ENCODE measurements at places on chromosomes 16 and 17. TPM values are rescaled to one million over a fixed set of nuclear protein-coding genes. Genes with fewer than 3 reads are reported as not detected.
A peak's percentile ranks its signal among the peaks of the same experiment; 100 is the strongest.

GRCh38 chr16:12758031-12758669, 45.5 kb downstream of the CPPED1 start:
- DNase-seq = no peak

DNA sequence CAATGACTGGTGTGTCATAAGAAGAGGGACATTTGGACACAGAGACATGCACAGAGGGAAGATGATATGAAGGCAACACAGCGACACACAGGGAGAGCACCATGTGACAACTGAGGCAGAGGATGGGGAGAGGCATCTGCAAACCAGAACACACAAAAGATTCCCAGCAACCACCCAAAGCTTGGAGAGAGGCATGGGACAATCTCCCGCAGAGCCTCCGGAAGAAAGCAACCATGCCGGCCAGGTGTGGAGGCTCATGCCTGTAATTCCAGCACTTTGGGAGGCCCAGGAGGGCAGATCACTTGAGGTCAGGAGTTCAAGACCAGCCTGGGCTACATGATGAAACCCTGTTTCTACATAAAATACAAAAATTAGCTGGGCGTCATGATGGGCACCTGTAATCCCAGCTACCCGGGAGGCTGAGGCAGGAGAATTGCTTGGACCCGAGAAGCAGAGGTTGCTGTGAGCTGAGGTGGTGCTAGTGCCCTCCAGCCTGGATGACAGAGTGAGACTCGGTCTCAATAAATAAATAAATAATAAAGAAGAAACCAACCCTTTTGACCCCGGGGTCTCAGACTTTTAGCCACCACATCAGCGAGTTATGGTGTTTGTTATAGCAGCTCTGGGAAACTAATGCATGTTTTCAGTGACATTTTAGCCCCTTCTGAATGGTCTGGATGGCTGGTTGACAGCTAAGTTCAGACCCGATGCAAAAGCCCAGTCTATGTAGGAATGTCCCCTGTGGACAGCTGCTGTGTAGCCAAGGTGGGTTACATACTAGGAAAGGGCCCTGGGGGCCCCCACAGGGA, 13.8 kb upstream of the PLCG2 start:
- no peak for DNase-seq

DNA sequence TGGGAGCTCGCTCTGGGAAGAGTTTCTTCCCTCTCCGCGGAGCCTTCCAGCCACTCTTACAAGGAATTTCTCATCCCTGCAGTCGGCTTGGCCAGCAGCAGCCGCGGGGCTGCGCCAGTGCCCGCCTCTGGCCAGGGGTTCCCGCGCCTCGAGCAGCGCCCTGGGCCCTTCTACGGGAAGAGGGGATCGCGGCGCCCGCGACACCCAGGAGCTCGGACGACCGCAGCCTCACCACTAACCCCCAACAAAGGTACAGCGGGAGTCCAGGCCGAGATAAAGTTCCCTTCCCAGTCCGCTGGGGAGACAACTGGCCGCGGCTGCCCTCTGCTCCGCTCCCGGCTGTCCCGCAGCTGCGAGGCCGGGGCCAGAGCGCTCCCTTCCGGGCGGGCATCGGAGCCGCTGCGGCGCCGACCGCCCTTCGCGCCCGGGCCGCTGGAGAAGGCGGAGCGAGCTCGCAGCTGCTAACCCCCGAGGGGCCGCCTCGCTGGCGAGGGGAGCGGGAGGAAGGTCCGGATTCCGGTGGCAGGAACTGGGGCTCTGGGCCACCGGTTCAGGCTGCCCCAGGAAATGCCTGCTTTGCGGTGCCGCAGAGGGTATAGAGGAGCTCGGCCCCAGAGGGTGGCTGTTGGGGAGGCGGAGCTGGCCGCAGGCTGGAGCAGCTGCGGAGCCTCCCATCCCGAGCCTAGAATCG, 3.6 kb upstream of the HS3ST3B1 start:
- DNase-seq = no peak

DNA sequence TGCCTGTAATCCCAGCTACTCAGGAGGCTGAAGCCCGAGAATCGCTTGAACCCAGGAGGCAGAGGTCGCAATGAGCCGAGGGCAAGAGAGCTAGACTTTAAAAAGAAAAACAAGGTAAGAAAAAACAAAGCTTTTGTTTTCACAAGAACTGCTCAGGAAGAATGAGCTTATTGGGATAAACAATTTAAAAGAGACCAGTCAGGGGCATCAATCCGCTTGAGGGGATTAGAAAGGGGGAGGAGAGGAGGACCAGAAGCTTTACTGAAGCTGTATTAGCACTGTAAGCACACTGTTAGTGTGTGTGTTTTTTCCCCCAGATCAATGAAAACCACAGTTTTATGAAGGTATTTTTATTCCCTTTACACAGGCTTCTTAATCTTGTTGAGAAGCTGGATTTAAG, 8.8 kb downstream of the TMEM170A start:
- no peak for DNase-seq

DNA sequence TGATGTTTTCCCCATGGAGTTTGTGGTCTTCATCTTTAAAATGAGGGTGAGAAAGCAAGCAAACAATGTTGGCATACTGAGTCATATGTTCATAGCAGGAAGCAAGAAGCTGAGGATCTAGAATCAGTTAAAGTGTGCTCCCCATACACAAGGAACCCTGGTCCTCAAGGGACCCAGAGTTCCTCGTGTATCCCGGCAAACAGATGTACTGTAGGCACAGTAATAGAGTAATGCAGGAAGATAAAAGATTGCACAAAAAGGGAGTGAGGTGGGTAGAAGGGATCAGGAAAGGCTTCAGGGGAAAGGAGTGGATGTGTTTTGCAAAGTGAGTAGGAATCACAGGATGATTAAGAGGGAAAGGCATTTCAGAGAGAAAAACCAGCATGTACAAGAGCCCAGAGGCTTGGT, 412.3 kb upstream of the CDH11 start:
- no peak for DNase-seq

GRCh38 chr17:32288615-32289014, 23.0 kb downstream of the RHBDL3 start:
- no peak for DNase-seq

GRCh38 chr16:76634847-76635697, 357.9 kb downstream of the CNTNAP4 start:
- no peak for DNase-seq

DNA sequence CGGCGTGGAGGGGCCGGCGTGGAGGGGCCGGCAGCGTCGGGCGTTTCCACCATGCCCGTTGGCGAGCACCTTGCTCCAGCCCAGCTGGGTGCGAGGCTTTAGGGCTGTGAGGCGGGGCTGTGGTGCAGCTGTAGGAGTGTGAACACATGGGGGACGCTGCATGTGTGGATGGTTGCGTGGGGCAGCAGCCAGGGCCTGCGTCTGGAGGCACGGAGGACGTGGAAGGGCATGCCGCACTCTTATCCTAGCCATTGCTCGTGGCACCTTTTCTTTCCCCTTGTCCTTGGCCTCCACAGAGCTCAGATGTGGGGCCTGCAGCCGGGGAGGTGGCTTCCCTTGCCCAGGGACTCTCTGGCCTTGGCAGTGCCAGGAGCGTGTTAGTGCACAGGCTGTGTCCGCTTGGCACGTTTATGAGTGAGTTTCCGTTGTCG, 47.8 kb downstream of the PDPK1 start:
- DNase-seq = peak; percentile 35

- DNase-seq = no peak
Measured at GRCh38 chr16:89130448-89130847, 36.8 kb downstream of the ACSF3 start.

DNA sequence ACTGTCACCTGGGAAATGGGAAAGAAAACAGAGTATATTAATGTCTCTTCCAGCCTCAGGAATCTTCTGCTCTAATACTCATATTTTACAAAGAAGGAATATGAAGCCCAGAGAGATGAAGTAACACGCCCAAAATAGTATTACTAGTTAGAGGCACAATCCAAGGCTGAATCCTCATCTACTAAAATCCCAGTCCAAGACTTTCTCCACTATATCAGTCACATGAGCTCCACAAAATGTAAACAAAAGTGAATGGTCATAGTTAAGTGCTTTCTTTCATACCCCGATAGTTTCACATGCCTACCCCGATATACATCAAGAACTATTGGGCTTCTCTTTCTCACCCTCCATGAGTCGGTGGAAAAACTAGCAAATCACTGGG, 965 bp downstream of the INTS2 start:
- DNase-seq = no peak

GRCh38 chr16:26464576-26465266, 602.0 kb upstream of the C16orf82 start:
- DNase-seq = no peak

DNA sequence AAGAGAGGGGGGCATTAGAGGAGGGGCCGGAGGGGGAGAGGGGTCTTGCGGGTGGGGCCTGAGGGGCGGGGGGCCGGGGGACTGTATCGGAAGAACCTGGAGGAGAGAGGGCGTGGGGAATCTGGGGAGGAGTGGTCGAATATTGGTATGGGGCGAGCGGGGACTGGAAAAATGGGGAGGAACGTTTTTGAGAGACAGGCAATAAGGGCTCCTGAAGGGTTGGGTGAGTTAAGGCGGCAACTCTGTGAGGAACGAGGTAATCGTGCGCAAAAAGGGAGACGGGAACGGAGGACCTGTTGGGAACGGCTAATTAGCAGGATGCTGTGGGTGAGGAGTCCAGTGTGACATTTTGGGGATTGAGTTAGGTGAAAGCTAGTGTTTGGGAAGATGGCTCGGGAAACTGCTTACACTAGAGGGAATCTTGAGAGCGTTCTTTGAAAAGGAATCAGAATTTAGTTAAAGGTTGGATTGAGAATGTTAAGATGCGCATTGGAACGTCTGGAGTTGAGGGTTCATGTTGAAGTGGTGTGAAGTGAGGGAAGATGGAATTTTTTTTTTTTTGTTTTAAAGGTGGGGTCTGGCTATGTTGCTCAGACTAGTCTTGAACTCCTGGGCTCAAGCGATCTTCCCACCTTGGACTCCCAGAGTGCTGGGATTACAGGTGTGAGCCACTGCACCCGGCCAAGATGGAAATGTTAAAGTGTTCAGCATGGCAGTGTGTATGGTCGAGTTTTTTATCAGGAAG, 662 bp downstream of the WIPF2 start:
- no peak for DNase-seq

GRCh38 chr16:77896415-77897128, 108.2 kb downstream of the VAT1L start:
- DNase-seq = no peak

GRCh38 chr16:27824786-27825185, 238.7 kb downstream of the GSG1L start:
- no peak for DNase-seq

GRCh38 chr17:4270736-4271135, 7.0 kb upstream of the ANKFY1 start:
- no peak for DNase-seq

- no peak for DNase-seq
Measured at GRCh38 chr16:59088431-59088830, 354.3 kb upstream of the GOT2 start.

DNA sequence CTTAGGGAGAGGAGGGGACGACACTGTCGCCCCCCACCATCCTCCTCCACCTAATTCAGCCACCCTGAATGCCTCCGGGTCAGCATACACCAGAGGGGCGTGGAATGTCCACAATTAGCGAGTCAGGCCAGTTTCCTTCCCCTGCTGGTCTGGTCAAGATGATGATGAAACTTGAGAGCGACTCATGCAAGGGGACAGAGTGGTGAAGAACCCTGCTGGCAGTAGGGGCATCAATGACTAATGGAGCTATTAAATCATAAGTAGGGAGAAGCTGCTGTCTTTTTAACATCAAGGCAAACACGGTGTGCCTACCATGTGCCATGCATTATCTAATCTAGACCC, 7.2 kb downstream of the SPACA3 start:
- DNase-seq = no peak

DNA sequence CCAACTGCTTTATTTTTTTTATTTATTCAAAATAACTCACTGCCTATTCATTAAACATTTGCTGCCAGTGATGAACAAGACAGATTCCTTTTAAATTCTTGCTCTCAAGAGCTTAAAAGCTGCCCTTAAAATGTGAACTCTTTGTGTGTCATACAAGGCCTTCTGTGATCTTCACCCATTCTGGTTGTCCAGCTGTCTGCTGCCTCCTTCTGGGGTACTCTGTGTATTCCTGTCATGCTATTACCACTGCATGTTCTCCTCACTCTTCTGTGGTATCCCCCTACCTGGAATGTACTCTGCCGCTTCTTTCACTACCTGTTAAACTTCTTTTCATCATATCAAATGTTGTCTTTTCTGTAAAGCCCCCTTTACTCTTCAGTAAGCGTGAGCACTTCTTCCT, 165.8 kb downstream of the CHD9 start:
- DNase-seq = no peak

DNA sequence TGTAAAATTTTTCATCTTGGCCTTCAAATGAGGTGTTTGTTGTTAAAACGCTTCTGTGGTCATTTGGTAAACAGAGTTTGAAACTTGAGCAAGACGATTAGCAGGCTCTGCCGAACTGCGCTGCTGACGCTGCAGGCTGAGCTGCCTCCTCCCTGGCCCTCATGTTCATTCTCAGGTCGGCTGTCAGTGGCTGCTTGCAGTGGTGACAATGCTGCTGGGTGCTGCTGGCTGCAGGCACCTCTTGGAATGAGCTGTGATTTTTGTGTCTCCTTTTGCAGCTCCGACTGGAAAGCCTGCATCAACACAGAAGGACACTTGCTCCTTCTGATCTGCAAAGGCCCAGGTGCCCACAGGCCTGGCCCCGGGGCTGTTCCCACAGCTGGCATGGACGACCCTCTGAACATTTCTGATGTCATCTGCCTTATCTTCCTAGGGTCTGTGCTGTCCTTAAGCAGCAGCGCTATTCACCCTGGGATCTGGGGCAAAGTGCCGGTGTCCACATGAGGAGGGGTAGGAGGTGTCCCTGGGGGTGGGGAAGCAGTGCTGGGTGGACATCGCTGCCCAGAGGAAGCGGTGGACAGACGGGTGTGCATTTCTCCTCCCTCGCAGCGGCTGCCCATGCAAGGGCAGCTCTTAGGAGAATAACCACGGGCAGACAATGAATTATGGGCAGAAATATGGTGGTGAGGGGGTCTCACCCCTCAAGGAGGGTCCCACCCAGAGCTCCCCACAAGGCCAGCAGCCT, 23.1 kb upstream of the OSGIN1 start:
- peak; percentile 41 for DNase-seq

- no peak for DNase-seq
Measured at GRCh38 chr16:49051576-49051975, 230.1 kb downstream of the CBLN1 start.

DNA sequence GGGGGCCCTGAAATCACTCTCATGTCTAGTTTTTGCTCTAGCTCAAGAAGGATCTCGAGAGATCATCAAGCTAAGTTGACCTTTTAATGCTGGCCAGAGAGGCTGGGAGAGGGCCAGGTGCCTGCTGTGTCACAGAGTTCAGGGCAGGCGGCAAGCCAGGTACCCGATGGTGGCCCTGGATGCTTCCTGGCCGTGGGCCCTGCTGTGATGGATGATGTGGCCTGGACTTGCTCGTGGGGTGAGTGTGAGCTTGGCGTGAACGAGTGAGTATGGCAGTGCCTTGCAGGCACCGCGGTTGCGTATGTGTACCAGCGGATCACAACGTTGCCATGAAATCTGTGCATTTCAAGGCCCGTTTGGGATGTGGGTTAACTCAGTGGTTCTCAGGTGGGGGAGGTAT, 7.4 kb downstream of the IRF8 start:
- DNase-seq = no peak

- no peak for DNase-seq
Measured at GRCh38 chr17:49598918-49599317, 23.2 kb downstream of the NXPH3 start.

The TP53TG3F gene
- not detected for total RNA-seq

The CIBAR2 gene
- total RNA-seq = not detected

The MRPL28 gene
- 79.6 TPM for total RNA-seq

The NETO2 gene
- 2.0 TPM for total RNA-seq

The SDR42E2 gene
- not detected for total RNA-seq

The CD300E gene
- 0.38 TPM for total RNA-seq

The OR1A1 gene
- not detected for total RNA-seq

The CDRT4 gene
- total RNA-seq = 1.9 TPM

The GPT2 gene
- 22.9 TPM for total RNA-seq

The DYNLRB2 gene
- 1.1 TPM for total RNA-seq

The FOXL1 gene
- 0.75 TPM for total RNA-seq

The SCIMP gene
- 1.00 TPM for total RNA-seq

The ALKBH5 gene
- total RNA-seq = 179 TPM

The TVP23C gene
- total RNA-seq = 2.5 TPM
